ENCODE measurements at places on chromosomes 12 and 14.
A peak's percentile ranks its signal among the peaks of the same experiment; 100 is the strongest.

DNA sequence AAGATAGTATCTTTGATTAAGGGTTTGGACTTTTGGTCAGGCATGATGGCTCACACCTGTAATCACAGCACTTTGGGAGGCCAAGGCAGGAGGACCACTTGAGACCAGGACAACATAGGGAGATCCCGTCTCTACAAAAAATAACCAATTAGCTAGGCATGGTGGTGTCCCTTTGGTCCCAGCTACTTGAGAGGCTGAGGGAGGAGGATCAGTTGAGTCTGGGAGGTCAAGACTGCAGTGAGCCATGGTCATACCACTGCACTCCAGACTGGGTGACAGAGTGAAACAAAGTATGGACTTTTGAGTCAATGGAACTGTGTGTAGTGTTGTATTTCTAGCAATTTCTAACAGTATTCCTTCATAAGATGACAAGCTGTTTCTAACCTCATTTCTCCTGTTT is 38.7 kb upstream of the CCDC88C start:
- no peak for DNase-seq

- DNase-seq: no peak
These were observed 165.4 kb upstream of the TMEM260 start for GRCh38 chr14:56414236-56414635.

GRCh38 chr14:34122650-34123049 is 171.8 kb upstream of the EGLN3 start:
- DNase-seq: no peak

DNA sequence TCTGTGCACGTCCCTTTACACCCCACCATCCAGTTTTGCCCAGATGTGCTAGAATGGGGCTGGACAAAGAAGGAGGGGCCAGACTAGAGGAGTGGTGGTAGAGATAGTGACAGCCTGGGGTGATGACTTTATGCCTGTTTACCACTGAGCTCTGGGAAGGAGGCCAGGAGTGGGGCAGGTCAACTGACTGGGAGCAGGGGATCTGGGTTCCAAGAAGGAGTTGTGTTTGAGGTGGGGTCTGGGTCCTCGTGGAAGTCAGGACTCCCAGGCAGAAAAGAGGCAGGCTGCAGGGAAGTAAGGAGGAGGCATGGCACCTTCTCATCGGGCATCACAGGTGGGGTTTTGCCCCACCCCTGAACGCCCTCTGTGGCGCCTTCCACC is 315 bp downstream of the LTB4R2 start:
- DNase-seq: no peak

- DNase-seq: no peak
These were observed 52.3 kb upstream of the FUT8 start for GRCh38 chr14:65360144-65360784.

- peak; percentile 41 for DNase-seq
These were observed 92.9 kb downstream of the KSR2 start for GRCh38 chr12:117875744-117876435.

DNA sequence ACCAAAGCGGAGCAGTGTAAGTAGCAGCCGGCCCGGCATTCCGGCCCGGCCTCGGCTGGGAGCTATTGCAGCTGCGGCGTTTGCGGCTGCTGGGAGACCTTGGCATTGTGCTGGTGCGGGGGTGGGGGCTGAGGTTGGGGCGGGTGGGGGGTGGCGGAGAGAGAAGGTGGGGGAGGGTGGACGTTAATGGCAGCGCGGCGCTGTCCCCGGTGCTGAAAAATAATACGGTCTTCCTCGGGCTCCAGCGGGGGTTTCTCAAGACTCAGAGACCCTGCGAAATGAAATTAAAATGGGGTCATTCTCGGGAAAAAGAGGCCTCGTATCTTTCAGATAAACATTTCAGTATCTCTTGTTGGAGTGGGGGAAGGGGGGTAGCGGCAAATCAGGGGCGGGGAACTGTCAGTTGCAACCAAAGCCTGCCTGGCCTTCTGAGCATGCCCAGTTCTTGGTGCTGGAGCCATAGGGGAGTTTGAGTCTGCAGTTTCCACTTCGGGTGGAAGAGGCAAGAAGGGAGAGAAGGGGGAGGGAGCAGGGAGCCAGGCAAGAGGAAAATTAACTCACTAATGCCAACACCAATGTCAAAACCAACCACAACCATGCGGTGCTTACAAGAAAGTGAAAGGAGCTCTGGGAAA is 414 bp downstream of the UNC79 start:
- DNase-seq: no peak

GRCh38 chr14:72736308-72736707 is 157.6 kb downstream of the DPF3 start:
- DNase-seq: no peak

DNA sequence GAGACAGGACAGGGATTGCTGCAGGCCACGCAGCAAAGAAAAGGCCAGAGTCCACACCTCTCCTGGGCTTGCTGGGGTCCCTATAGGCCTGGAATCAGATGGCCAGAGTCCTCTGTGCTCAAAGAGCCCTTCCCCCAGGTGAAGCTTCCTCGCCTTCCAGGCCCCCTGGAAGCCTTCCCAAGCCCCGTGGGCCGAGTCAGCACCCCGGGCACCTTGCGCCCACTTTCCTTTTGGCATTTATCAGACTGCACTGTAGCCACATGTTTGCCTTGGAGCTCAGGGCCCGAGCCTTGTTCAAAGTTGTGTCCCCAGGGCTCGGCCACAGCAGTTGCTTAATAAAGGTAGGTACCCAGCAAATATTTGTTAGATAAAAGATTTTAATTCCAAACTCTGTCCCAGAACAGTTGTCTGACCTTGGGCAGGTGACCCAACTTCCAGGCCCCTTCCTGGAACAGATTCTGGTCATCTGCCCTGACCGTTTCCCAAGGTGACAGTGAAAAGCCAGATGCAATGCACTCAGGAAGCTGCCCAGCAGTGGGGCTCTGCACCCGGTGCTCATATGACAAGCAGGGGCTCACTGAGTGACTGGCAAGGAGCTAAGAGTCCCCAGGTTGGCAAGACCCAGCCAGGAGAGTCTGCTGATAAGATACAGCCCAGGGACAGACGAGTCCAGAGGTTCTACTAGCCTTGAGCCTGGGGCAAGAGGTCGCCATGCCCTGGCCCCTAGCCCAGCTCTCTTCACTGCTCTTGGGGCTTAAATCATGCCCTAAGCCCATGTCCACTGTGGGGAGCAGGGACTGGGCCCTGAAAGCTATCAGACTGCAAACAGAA is 81.2 kb downstream of the PITPNM2 start:
- DNase-seq: no peak

- peak; percentile 11 for DNase-seq
These were observed 16.4 kb downstream of the CEP170B start for GRCh38 chr14:104881369-104881979.

GRCh38 chr12:88650715-88651114 is 70.4 kb upstream of the KITLG start:
- no peak for DNase-seq

- DNase-seq: no peak
These were observed 4.5 kb downstream of the FICD start for GRCh38 chr12:108519558-108519957.

- DNase-seq: no peak
These were observed 398.4 kb downstream of the DAD1 start for GRCh38 chr14:22190411-22191191.

DNA sequence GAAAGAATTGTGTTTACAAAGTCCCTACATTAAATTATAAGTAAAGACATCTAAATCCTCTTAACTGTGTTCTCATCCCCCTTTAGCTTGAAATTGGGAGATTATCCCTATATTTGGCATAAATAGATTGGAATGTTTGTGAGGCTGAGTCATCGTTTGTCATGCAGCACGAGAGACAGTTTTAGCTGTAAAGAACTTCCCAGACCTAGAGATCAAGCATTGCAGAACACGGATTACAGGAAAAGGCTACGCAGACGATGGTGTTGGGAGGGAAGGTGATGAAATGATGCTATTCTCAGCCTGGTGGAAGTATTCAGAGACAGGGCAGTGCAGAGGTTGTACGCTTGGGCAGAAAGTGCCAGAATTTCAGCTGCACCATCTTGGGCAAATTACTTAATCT is 93.8 kb downstream of the PTPRB start:
- no peak for DNase-seq

DNA sequence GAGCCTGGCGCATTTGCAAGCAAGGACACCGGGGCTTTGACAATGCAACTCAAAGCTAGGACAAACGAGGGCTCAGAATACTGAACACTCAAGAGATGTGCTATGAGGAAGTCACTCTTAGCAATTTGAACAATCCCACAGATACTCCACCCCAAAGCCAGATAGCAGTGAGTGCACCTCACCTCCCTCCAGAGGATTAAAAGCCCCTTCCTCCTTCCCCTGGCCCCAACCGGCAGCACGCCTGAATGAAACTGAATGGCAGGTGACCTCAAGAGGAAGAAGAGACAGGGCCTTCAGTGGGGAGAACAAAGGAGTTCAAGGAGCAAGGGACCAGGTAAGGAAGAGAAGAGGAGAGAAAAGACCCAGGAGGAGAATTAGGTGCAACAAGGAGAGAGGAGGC is 1.9 kb upstream of the KRT78 start:
- DNase-seq: no peak

GRCh38 chr12:79859646-79860045 is 75.3 kb downstream of the PPP1R12A start:
- DNase-seq: no peak

- DNase-seq: no peak
These were observed 29.7 kb downstream of the PRPF40B start for GRCh38 chr12:49652921-49653520.

DNA sequence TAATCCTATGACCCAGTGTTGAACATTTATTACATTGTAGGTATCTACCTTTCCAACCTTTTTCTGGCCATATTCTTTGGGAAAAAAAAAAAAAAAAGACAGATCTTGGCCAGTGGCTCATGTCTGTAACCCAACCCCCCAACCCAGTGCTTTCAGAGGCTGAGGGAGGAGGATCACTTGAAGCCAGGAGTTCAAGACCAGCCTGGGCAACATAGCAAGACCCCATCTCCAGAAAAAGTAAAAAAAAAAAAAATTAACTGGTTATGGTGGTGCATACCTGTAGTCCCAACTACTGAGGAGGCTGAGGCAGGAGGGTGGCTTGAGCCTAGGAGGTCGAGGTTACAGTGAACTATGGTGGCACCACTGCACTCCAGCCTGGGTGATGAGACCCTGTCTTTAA is 58.1 kb downstream of the ACACB start:
- no peak for DNase-seq

DNA sequence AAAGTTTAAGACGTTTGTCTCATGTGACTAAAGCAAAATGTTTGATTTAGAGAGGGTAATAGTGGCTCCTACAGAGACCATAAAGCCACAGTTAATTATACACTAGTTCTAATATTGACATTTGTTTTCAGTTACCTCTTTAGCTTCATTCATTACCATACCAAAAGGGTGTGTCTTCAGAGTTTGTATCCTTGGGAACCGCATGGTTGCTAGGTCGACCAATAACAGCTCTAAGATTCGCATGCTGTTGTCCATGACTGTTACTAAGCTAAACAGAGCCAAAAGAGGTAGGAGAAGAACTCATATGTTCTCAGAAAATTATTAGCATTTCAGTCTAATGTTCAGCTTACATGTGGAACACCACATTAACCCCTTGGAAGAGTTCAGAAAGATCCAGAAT is 36.2 kb upstream of the ETNK1 start:
- no peak for DNase-seq

DNA sequence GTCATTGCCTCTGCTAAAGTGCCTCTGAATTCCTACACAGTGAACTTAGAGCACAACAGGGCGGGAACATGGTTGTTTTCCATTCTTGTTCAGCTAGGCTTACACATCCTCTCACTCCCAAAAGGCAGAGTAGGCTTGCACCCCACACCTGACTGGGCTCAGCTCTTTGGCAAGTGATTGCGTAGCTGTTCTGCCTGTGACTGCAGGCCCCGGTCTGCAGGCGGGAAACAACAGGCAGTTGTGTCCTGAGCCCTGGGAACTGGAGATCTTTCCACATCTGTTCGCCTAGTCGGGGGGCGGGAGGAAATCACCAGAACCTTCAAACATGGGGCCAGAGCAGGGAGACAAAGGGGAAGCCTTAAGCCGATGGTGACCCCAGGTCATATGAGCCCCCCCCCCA is 274.7 kb downstream of the ZFP36L1 start:
- no peak for DNase-seq

DNA sequence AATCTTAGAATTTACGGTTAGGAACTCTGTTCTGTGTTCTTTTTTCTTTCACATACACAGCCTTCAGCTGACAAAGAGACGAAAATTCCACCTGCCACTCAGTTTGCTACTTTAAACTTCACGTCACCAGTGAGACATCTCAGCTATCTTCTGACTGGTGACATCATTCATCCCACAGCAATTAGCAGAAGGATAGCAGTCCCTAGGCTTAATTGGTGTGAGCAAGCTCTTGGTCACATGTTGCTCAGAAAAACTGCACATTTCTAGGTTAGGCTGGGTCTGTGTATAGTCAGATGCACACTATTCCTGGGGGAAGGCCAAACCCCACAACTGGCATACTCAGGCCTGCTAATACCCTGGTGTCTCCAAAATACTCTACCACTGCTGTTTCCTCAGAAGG is 23.9 kb downstream of the SLC7A7 start:
- DNase-seq: no peak

DNA sequence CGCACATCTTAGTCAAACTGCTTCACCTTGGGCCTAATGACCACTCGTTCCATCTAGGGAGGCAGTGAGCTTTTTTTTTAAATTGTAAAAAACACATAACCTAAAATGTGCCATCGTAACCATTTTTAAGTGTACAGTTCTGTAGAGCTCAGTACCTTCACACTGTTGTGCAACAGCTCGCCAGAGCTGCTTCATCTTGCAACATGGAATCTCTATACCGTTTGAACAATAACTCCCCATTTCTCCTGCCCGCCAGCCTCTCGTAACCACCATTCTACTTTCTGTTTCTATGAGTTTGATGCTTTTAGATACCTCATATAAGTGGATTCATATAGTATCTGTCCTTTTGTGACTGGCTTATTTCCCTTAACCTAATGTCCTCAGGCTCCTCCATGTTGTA is 196.2 kb downstream of the CHST11 start:
- no peak for DNase-seq

- DNase-seq: no peak
These were observed 118.1 kb upstream of the FOXN3 start for GRCh38 chr14:89534902-89535685.

DNA sequence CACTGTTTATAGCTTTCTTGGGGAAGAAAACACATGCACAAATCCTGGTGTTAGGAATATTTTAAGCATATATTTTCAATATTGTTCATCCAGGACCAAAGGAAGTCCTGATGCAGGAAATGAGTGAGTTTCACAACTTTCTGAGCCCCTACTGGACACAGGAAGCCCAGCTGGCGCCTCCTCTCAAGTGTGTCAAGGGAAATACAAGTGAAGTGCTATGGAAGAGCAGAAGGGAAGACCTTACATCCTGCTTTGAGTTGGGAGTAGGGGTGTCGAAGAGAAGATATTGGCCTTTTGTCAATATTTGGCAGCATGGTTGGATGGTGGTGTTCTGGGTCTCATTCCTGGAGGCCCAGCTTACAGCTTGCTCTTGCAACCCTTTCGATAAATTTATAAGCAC is 66.1 kb upstream of the ZDHHC17 start:
- DNase-seq: no peak

GRCh38 chr14:27186048-27186447 is 588.2 kb upstream of the NOVA1 start:
- no peak for DNase-seq

DNA sequence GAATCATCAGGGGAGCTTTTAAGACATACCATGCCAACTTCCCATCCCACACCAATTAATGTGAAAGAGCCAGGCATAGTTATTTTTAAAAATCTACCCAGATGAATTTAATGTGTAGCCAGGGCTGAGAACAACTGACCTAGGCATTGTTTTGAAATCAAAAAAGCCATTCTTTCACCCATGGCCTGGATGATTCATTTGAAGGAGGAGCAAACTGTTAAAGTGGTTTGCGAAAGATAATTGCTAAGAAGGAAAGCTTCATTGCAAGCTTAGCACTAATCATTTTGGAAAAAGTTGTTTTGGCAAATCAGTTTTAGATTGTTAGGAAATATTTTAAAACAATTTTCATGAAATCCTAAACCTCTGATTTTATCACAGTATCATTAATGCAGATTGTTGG is 2.1 kb upstream of the GTSF1 start:
- no peak for DNase-seq
